ENCODE measurements at places on chromosomes 2 and 18.

GRCh38 chr18:39938676-39939608 is 2016.1 kb upstream of the PIK3C3 start:
- no peak for DNase-seq

DNA sequence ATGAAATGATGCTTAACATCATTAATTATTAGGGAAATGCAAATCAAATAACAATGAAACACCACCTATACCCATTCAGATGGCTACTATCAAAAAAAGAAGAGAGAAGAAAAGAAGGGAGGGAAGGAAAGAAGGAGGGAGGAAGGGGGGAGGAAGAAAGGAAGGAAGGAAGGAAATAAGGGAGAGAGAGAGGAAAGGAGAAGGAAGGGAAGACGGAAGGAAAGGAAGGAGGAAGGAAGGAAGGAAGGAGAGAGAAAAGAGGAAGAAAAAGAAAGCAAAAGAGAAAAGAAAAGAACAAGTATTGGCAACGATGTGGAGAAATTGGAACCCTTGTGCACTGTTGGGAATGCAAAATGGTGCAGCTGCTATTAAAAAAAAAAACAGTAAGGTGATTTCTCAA is 363.3 kb downstream of the TNS1 start:
- DNase-seq, result no peak

- no peak for DNase-seq
These were observed 101.9 kb upstream of the CTDP1 start for GRCh38 chr18:79577451-79578395.

DNA sequence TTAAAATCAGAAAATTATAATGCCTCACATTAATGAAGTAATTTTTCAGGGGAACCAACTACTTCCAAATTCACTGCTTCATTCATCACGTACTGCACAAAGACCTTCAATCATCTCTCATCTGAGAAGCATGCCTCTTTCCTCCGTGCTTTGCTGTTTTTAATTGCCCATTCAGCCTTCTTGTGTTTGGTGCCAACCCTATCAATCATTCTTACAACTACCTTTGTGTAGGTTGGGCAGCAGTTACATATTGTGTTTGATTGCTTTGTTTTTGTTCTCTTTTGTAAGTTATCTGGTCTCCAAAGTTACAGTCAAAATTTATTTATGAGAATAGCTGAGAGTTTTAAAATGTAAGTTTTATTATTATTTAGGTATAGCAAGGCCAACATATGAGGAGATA is 549.0 kb upstream of the SLC8A1 start:
- no peak for DNase-seq

GRCh38 chr2:151247432-151247831 is 14.2 kb downstream of the RBM43 start:
- no peak for DNase-seq

DNA sequence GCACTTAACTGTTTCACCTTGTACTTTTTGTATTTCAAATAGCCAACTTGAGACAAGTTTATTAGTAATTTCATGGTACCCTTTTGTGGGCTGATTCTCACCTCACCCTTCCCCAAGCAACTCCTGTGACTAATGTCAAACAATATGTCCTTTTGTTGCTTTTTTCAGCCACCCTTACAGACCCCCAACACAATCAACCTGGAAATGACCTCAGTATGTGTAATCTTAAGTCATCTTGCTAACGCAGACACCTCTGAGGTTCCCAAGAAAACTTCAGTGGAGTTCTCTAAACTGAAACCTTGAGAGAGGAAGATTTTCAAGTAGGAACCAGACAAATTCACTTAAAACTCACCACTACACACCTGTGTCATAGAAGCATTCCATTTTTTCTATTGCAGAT is 69.5 kb downstream of the KYNU start:
- DNase-seq, result no peak
